Activated T-cell treated with anti-CD3 and anti-CD28 coated beads for 4 hours (primary cell): ENCODE measurements at places on chromosomes 7 and 10.

DNA sequence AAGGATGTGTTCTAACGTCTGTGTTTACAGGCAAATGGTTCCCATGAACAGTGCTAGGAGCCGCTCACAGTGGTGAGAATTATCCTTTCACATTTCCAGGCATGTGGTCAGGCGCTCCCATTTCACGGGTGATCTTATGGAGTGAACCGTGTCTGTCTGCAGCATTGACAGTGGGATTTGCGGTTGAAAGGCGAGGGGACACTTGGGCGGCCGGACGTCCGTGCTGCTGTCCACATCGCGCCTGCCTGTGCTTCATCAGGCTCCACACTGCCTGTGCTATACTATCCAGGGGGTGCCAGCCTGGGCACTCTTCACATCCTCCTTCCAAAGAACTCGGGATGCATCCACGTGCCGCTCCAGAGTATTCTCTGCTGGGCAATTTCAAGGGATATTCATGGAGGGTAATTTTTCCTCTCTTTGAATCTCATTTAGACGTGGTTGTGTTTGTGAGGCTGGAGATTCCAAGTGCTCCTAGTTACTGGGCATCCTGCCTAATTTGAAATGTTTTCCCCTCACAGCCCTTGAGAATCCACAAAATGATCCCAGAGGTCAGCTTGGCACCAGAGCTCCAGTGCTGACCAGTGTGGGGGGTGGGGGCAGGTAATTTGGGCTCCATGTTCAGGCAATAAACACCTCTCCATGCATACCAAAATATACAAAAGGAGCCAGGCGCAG lies 61.9 kb upstream of the EBF3 start:
- DNase-seq, result no peak

DNA sequence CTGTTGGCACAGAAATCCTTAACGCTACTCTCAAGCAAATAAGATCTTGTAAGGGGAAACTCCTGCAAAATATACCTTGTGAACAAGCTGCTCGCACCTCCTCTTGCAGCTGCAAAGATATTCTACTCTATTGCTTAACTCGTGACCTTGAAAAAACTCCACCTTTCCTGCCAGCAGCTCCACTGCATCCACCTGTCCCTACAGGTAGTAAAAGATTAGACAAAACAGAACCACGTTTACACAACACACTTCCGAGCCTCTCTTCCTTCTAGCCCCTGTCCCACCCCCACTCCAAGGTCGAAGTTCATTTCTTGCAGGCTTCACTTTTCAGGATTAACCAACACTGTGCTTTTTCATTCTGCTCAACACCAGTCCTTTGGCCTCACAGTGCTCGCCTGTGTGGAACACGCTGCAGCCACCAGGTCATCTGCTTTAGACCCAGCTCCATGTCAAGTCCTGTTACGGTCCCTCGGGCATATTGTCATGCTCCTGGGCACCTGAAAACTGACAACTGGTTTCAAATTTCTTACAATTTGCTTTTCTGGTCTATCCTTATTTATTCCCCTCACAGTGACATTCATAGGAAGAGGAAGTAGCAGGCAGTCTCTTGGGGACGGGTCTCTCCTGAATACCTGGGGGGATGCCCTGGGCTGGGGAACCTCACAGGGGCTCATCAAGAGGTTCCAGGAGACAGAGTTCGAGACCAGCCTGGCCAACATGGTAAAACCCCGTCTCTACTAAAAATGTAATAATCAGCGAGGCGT lies 165.8 kb upstream of the KLF14 start:
- no peak for DNase-seq

DNA sequence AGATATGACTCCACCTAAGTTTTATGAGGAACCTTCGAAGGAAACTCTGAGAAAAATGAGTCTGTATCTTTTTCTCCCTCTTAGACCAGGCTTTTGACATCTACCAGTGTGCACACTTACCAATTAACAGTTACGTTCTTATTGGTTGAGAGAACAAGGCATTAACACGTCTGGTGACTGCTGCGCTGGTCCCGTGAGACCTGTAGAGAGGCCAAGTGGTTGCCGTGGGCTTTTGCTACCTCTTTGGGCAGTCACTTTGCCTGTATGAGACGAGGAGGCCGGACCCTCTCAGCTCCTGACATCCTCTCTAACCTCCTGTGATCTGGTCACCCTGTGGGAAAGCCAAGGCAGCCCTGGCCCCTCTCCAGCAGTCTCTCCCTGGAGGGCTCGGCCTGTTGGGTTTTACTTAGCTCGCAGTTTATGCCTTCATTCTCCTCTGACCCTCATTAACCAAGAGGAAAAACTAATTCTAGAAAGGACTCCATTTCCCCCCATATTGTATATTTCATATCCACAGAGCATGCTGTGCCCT lies 513.9 kb upstream of the GALNT17 start:
- DNase-seq, result no peak

DNA sequence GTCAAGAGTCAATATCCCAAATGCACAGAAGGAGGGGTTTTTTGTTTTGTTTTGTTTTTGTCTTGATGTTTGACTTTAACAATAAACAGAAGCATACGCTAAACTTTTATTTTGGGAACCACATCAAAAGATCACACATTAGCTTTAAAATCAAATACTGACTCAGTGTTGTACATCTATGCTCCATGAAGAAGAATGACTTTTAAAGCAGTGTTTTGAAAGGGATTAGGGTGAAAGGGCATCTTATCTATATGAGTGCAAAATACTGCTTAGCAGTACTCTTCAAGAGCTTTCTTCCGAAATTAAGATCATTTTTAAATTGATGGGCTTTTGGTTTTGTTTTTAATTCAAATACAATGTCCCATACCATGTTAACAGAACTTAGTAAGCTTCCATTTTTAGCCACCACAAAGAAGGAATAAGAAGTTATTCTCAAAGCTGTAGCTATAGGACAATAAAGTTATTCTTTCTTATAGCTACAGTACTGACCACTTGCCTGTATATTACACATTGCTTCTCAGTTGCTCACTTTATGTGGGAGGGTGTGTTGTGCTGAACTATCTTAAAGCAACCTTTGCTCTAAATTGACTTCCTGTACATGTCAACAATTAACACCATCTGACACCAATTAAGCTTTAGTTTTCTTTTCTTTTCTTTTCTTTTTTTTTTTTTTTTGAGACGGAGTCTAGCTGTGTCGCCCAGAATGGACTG lies 144.3 kb upstream of the KAT6B start:
- DNase-seq, result no peak

DNA sequence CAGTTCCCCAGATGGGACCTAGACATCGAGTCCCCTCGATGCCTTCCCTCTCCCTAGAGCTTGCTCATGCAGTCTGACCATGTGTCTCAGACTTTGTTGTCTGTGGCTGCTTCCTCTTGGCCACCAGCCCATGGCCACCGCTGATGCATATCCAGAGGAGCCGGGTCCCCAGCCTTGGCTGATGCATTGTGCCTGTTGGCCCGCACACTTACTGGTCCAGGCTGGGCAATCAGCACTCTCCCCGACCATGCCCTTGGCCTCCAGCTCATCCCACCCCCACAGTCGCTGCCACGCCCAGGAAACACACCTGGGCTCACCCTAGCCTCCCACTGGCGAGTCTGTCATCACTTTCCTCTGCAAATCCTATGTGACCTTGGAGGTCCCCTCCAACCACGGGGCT lies 10.1 kb downstream of the NPC1L1 start:
- DNase-seq, result no peak

- no peak for DNase-seq
Observed at GRCh38 chr7:42483886-42484285, 246.9 kb upstream of the GLI3 start.

DNA sequence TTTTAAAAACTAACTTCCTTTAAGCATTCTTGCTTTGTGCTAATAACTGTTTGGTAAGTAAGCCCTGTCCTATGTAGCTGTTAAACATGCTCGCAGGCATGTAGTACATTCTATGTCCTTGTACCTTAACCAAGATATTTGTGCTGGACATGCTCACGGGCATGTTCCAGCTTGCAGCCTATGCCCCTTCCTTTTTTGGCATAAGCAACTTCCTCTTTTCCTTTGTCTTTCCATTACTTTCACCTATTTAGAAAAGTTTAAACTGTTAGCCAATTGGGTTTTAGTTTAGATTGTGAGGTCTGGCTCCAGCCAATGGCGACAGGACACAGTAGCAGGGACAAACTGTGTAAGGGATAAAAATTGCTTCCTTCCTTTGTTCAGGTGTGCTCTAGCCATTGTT lies 14.4 kb upstream of the APBB1IP start:
- DNase-seq, result no peak

DNA sequence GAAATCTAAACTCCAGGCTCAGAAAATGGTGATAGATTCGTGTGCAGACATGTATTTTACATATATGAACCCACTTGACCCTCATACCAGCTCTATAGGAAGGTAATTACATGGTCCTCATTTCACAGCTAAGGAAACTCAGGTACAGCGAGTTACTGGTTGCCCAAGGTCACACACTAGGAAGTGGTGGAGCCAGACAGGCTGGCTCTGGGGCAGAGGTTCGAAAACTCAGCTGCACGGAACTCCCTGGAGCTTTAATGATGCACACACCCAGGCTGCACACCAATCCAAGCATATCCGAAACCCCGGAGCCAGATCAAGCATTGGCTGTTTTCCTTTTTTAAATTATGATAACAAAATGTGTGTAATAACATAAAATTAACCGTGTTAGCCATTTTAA lies 172.4 kb downstream of the COBL start:
- DNase-seq, result no peak

- no peak for DNase-seq
Observed at GRCh38 chr10:122962405-122962804, 8.4 kb upstream of the C10orf88 start.

GRCh38 chr7:51070151-51070550 lies 246.5 kb downstream of the COBL start:
- no peak for DNase-seq

GRCh38 chr7:40437498-40437897 lies 302.7 kb downstream of the SUGCT start:
- no peak for DNase-seq

GRCh38 chr10:88289342-88289741 lies 293.8 kb downstream of the RNLS start:
- no peak for DNase-seq

DNA sequence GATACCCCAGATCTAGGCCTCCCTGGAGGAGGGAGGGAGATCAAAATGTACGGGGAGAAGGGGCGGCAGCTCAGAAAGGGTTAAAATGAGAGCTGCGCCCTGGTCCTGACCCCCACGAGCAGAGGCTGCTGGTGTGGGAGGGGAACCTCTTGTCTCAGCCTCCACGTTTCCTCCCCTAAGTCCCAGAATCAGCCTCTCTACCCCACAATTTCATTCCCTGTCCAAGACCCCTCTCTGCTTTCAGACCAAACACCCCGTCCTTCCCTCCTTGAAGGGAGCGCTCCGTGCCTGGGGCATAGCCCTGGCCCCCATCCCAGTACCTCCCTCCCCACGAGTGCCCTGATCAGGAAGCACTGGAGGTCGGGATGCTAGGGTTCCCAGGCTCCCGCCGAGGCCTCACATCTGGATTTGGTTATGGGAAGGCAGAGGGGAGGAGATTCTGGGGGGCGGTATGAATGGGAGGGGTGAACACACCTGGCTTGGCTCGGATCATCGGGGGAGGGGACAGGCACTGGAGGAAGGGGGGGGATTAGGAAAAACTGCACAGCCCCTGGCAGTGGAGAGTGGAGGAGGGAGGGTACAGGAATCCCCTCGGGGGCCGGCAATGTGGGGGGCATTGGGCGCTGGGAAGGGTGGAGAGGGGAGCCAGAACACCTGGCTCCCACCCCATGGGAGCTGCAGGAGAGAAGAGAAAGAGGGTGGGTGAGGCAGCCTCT lies 2.7 kb downstream of the EPHB4 start:
- no peak for DNase-seq

- DNase-seq, result peak; percentile 28
Observed at GRCh38 chr7:4775848-4776623, 613 bp downstream of the AP5Z1 start.

GRCh38 chr10:69914398-69915214 lies 112.9 kb downstream of the COL13A1 start:
- peak; percentile 24 for DNase-seq

DNA sequence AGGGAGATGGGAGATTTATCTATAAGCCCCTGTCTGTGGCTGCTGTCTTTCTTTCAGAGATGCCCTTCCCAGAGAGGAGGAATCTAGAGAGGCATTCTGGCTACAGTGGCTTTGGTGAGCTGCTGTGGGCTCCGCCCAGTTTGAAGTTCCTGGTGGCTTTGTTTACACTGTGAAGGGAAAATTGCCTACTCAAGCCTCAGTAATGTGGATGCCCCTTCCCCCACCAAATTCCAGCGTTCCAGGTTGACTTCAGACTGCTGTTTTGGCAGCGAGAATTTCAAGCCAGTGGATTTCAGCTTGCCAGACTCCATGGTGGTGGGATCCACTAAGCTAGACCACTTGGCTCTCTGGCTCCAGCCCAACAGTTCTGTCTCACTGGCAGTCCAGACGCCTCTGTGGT lies 951.6 kb downstream of the CCSER2 start:
- no peak for DNase-seq

DNA sequence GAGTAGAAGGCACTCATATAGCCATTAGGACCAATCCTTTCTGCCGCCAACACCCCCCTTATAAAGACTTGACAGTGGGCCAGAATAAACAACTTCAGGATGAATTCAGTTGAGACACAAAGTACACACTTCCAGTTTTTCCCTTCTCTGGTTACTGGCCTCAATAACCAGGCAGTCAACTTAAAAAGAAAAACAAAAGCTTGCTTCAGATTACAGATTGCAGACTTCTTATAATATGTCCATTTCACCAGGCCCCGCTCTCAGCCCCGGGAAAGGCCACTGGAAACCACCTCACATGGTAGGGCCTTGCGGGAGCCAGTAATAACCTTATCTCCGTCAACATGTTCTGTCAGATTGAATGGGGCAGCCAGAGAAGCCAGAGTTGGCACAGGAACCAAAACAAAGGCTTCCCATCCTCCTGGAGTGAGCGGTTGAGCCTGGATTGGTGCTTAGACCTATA lies 108.8 kb downstream of the EGFR start:
- no peak for DNase-seq

- DNase-seq, result no peak
Observed at GRCh38 chr7:50751146-50751545, 31.6 kb downstream of the GRB10 start.

DNA sequence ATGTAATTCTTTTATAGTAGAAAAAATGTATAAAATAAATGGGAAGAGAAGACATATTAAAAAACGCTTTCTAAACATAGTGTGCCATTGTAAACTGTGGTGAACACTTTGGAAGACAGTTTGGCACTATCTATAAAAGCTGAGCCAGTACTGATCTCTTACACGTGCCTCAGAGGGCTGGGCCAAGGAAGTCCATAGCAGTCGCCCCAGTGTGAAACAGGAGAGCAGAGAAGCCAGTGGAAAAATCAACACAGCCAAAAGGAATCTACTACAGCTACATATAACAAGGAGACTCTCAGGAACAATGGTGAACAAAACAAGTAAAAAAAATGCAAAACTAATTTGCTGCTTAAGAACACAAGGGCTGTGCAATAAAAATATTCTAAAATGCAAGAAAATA lies 20.6 kb downstream of the SEPHS1 start:
- no peak for DNase-seq

- no peak for DNase-seq
Observed at GRCh38 chr7:75614401-75614800, 122.3 kb downstream of the SPDYE5 start.
